ENCODE measurements at places on chromosomes 6 and 20. TPM values are rescaled to one million over a fixed set of nuclear protein-coding genes. Genes with fewer than 3 reads are reported as not detected.

GRCh38 chr6:48377115-48377514 is 266.1 kb upstream of the PTCHD4 start:
- DNase-seq, result no peak
- H3K36me3 ChIP-seq, result no peaks in the 10 kb centered on the region

DNA sequence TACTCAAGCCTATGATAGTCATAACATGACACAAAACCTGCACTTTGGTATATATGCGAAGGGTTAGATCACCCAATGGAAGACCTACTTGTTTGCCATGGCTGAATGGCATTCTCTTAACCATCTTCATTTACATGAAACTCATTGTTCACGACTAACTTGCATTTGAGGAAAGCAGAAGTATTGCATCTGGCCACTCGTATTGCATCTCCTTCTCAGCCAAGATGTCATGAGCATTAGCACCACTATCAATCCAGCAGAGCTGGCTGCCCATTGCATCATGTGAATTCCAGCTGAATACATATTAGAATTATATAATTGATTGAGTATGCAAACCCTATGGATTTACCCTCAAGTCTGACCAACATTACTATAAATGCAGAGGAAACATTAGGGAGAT is 390.2 kb downstream of the LAMA2 start:
- H3K27ac ChIP-seq, result no peak overlapping the region
- no peak overlapping the region for H3K4me3 ChIP-seq
- H3K36me3 ChIP-seq, result no peaks in the 10 kb centered on the region
- DNase-seq, result no peak
- H3K27me3 ChIP-seq, result no peaks in the 10 kb centered on the region
- no peaks in the 10 kb centered on the region for H3K4me1 ChIP-seq

The VNN1 gene
- total RNA-seq, result 8.6 TPM

DNA sequence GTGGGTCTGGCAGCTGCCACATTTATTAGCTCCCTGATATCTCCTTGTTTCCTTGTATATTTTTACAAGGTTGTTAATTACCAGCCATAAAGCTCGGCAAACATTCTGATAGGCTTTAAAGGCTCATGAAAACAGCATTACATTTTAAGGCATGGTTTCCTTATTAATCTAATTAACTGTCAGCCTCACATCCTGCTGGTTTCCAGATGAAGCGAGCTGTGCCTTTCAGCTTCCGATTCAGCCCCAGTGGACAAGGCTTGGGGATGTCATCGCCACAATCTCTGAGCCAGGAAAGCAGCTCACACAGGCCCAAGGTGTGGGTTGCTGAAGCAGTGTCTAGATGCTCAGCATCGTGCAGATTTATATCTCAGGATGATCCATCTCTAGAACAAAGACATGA is 66.0 kb upstream of the RALY start:
- DNase-seq, result no peak
- no peaks in the 10 kb centered on the region for H3K27me3 ChIP-seq
- H3K27ac ChIP-seq, result no peak overlapping the region
- no peak overlapping the region for H3K4me3 ChIP-seq
- no peaks in the 10 kb centered on the region for H3K36me3 ChIP-seq

All from breast epithelium (tissue), 4 donors.